ENCODE measurements at places on chromosomes 12 and 14.

DNA sequence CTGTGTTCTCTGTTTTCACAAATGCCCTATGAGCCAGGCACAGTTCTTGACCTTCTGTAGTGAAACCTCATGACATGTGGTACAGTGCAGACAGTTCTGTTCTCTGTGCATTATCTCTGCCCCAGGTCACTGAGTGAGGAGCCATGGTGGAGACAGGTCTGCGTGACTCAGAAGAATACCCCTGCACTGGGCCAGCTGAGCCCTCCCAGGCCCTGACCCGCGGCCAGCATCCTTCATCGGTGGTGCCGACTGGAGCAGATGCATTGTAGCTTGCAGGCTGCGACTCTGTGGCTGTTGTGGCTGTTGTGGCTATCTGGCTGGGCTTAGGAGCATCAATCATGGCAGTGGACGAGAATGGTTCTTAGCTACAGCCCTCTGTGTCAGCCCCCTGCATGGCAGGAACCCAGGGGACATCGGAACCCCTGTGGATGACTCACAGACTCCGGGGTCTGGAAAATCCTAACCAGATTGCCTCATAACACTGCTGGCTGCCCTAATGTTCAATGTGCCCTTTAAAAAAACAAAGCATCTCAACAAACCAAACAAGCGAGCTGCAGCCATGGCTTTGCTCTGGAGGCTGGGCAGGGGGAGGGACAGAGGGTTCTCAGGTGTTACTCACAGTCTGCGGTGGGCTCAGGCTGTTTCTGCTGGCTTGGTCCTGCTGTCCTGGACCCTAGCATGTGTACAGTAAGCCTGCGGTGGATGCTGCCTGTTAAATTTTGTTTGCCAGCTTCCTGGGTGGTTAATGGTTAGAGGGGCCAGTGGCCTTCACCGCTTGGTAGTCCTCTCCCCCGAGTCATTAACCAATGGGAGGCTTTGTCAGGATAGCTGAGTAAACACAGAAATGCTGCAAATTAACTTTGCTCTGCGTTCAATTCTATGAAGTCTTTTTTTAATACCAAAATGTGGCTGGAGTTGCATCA lies at the start of gene SERPINA6:
SERPINA6 (minus strand) TSS at position 689 of the 923 bp plus-strand sequence. CDS start 8,688 bp downstream, outside the sequence.
- H3K36me3 ChIP-seq, result no peaks in the 10 kb centered on the region
- no peaks in the 10 kb centered on the region for H3K27me3 ChIP-seq
- H3K4me3 ChIP-seq, result no peak within 1 kb of the TSS
- H3K4me1 ChIP-seq, result no peaks in the 10 kb centered on the region
- H3K27ac ChIP-seq, result no peak within 1 kb of the TSS
- DNase-seq, result no peak

GRCh38 chr12:19375888-19376287 lies 63.4 kb upstream of the AEBP2 start:
- no peak overlapping the region for H3K27ac ChIP-seq
- H3K4me3 ChIP-seq, result no peak overlapping the region
- no peaks in the 10 kb centered on the region for H3K4me1 ChIP-seq
- no peaks in the 10 kb centered on the region for H3K36me3 ChIP-seq
- H3K27me3 ChIP-seq, result no peaks in the 10 kb centered on the region
- DNase-seq, result no peak

GRCh38 chr14:70655110-70655826 lies 13.6 kb downstream of the TTC9 start:
- peak overlapping the region; percentile 42 for H3K4me3 ChIP-seq
- peaks cover 18% of the 10 kb centered on the region for H3K36me3 ChIP-seq
- H3K27me3 ChIP-seq, result no peaks in the 10 kb centered on the region
- peak; percentile 94 for DNase-seq

DNA sequence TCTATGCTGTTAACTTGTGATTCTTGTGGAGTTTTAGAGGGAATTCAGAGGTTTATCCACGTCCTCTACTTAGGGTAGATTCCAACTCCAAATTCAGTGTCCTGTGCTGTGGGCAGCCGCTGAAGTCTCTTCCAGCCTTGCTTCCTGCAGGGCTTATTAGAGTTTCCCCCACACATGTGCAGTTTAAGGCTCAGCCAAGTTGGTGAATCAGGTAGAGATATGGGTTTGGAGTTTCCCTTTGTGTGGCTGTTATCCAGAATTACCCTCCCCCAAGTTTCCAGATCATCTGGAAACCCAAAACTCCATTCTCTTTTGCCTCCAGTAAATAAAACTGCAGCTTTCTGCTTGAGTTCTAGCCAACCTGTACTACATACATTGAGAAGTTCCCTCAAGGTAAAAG lies 853.7 kb downstream of the GALC start:
- no peaks in the 10 kb centered on the region for H3K27me3 ChIP-seq
- no peaks in the 10 kb centered on the region for H3K4me1 ChIP-seq
- no peak for DNase-seq
- no peaks in the 10 kb centered on the region for H3K36me3 ChIP-seq
- no peak overlapping the region for H3K27ac ChIP-seq
- H3K4me3 ChIP-seq, result no peak overlapping the region

DNA sequence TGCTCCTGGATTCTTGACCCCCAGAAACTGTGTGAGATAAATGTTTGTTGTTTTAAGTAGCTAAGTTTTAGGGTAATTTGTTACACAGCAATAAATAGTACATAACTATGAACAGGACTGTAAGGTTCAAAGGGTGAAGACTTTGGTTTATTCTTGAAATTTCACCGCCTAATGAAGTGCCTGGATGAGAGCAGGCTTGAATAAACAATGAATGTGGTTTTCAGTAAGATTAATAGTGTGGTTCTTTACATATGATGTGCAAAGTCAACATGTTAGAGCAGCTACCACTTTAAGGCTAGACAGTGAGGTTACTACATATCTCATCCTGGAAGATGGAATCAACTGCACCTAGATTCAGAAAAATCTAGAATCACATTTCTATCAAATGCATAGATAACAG lies 145.2 kb upstream of the BTG1 start:
- no peak overlapping the region for H3K27ac ChIP-seq
- H3K36me3 ChIP-seq, result no peaks in the 10 kb centered on the region
- no peaks in the 10 kb centered on the region for H3K27me3 ChIP-seq
- no peak for DNase-seq

GRCh38 chr12:2248901-2249381 lies 196.2 kb downstream of the CACNA1C start:
- H3K27ac ChIP-seq, result no peak overlapping the region
- H3K27me3 ChIP-seq, result peaks cover 4% of the 10 kb centered on the region
- DNase-seq, result no peak
- no peak overlapping the region for H3K4me3 ChIP-seq
- no peaks in the 10 kb centered on the region for H3K4me1 ChIP-seq

GRCh38 chr14:97177016-97177415 lies 379.8 kb downstream of the VRK1 start:
- no peaks in the 10 kb centered on the region for H3K36me3 ChIP-seq
- peaks cover 21% of the 10 kb centered on the region for H3K4me1 ChIP-seq
- no peak overlapping the region for H3K4me3 ChIP-seq
- DNase-seq, result peak; percentile 29

DNA sequence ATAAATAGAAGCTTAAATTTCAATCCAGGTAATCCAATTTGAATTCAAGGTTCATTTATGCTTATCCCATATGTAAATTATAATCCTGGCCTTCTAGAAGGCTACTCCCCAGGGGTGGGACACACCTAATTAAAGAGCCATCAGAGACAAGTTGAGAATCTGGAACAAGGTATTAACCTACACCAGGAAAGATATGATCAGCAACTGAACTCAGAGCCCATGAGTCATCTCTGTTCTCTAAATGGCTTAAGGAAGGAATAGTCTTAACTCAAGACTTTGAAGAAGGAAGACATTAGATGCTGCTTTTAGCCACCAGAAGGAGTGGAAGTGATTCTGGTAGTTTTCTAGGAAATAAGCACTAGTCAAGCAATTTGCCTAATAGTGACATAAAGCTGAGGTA lies 88.0 kb downstream of the KIF21A start:
- peaks cover 2% of the 10 kb centered on the region for H3K36me3 ChIP-seq
- no peaks in the 10 kb centered on the region for H3K4me1 ChIP-seq
- DNase-seq, result no peak
- H3K4me3 ChIP-seq, result no peak overlapping the region
- H3K27me3 ChIP-seq, result no peaks in the 10 kb centered on the region
- H3K27ac ChIP-seq, result no peak overlapping the region

GRCh38 chr14:35386673-35387125 lies 17.9 kb downstream of the NFKBIA start:
- H3K27ac ChIP-seq, result no peak overlapping the region
- no peak for DNase-seq
- no peaks in the 10 kb centered on the region for H3K36me3 ChIP-seq
- H3K27me3 ChIP-seq, result no peaks in the 10 kb centered on the region

- no peaks in the 10 kb centered on the region for H3K27me3 ChIP-seq
- no peak overlapping the region for H3K27ac ChIP-seq
- no peak for DNase-seq
- H3K4me1 ChIP-seq, result peaks cover 41% of the 10 kb centered on the region
- H3K36me3 ChIP-seq, result no peaks in the 10 kb centered on the region
Observed at GRCh38 chr12:108689314-108690190, 41.8 kb downstream of the CORO1C start.

- H3K4me1 ChIP-seq, result no peaks in the 10 kb centered on the region
- no peak for DNase-seq
- H3K4me3 ChIP-seq, result no peak overlapping the region
- H3K27ac ChIP-seq, result no peak overlapping the region
- peaks cover 19% of the 10 kb centered on the region for H3K36me3 ChIP-seq
- no peaks in the 10 kb centered on the region for H3K27me3 ChIP-seq
Observed at GRCh38 chr12:56591961-56592360, 38.2 kb downstream of the BAZ2A start.

- no peak for DNase-seq
- H3K27ac ChIP-seq, result no peak overlapping the region
- H3K4me1 ChIP-seq, result no peaks in the 10 kb centered on the region
- H3K27me3 ChIP-seq, result no peaks in the 10 kb centered on the region
- H3K4me3 ChIP-seq, result no peak overlapping the region
- H3K36me3 ChIP-seq, result no peaks in the 10 kb centered on the region
Observed at GRCh38 chr12:101174541-101174940, 35.5 kb downstream of the SLC5A8 start.

- no peak overlapping the region for H3K27ac ChIP-seq
- DNase-seq, result no peak
- H3K4me1 ChIP-seq, result peaks cover 4% of the 10 kb centered on the region
- no peak overlapping the region for H3K4me3 ChIP-seq
Observed at GRCh38 chr12:14554281-14555007, 13.2 kb downstream of the PLBD1 start.

- H3K36me3 ChIP-seq, result peaks cover 7% of the 10 kb centered on the region
- no peaks in the 10 kb centered on the region for H3K27me3 ChIP-seq
- H3K27ac ChIP-seq, result no peak overlapping the region
- no peaks in the 10 kb centered on the region for H3K4me1 ChIP-seq
- DNase-seq, result no peak
Observed at GRCh38 chr12:53166837-53167236, 13.7 kb upstream of the ZNF740 start.

- H3K4me3 ChIP-seq, result peak overlapping the region; percentile 84
- no peak for DNase-seq
- H3K27ac ChIP-seq, result peak overlapping the region; percentile 69
- H3K27me3 ChIP-seq, result no peaks in the 10 kb centered on the region
- H3K4me1 ChIP-seq, result peaks cover 50% of the 10 kb centered on the region
- no peaks in the 10 kb centered on the region for H3K36me3 ChIP-seq
Observed at GRCh38 chr14:64987438-64987767, 708 bp downstream of the FNTB start.

- no peak overlapping the region for H3K27ac ChIP-seq
- no peaks in the 10 kb centered on the region for H3K27me3 ChIP-seq
- peaks cover 6% of the 10 kb centered on the region for H3K4me1 ChIP-seq
- no peak overlapping the region for H3K4me3 ChIP-seq
- no peaks in the 10 kb centered on the region for H3K36me3 ChIP-seq
- no peak for DNase-seq
Observed at GRCh38 chr14:75268633-75269550, 9.7 kb upstream of the FOS start.

DNA sequence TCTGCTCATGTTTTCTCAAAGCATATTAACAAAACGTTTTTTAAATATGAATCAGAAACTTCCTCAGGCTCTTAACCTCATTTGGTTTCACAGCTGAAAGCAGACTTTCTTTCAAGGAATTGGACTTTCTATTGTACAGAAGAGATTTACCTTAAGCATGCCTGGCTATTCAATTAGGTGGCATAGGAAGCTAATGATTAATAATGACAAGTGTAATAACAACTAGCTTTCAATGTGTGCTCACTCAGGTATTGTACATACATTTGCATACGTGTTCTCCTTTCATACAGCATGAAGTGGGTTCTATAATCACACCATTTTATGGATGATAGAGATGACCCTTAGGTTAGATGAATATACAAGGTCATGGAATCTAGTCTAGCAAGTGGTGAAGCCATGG lies 115.7 kb downstream of the ANO6 start:
- H3K4me3 ChIP-seq, result no peak overlapping the region
- H3K27ac ChIP-seq, result no peak overlapping the region
- no peaks in the 10 kb centered on the region for H3K27me3 ChIP-seq
- peaks cover 10% of the 10 kb centered on the region for H3K36me3 ChIP-seq

DNA sequence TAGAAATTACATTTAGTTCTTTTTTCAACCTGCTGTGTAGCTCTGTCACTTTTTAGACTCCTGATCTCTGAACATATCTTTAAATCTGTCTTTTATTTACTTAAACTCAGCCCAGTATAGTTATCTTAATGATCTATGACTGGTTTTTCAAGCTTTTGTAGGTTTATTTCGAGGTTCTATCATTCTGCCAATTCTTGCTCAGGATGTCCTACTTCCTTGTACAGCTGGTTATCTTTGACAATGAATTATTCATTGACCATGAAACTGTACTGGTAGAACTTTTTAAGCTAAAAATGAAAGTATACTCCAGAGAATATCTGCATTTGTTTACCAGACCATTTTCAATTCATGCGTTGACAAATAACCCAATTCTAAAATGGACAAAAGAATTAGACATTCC lies 37.8 kb downstream of the TC2N start:
- no peak overlapping the region for H3K27ac ChIP-seq
- H3K4me3 ChIP-seq, result no peak overlapping the region
- no peak for DNase-seq
- peaks cover 1% of the 10 kb centered on the region for H3K4me1 ChIP-seq

- peaks cover 55% of the 10 kb centered on the region for H3K36me3 ChIP-seq
- H3K4me1 ChIP-seq, result peaks cover 8% of the 10 kb centered on the region
- H3K4me3 ChIP-seq, result no peak overlapping the region
Observed at GRCh38 chr14:50107850-50108249, 8.5 kb downstream of the VCPKMT start.

GRCh38 chr14:99514552-99515300 lies 33.5 kb downstream of the CCNK start:
- H3K36me3 ChIP-seq, result peaks cover 34% of the 10 kb centered on the region
- DNase-seq, result no peak
- H3K27ac ChIP-seq, result no peak overlapping the region
- no peaks in the 10 kb centered on the region for H3K27me3 ChIP-seq
- H3K4me3 ChIP-seq, result no peak overlapping the region

GRCh38 chr12:52369211-52369610 lies 1.9 kb upstream of the KRT85 start:
- H3K27ac ChIP-seq, result no peak overlapping the region
- H3K36me3 ChIP-seq, result no peaks in the 10 kb centered on the region
- DNase-seq, result no peak
- no peaks in the 10 kb centered on the region for H3K4me1 ChIP-seq
- no peak overlapping the region for H3K4me3 ChIP-seq

DNA sequence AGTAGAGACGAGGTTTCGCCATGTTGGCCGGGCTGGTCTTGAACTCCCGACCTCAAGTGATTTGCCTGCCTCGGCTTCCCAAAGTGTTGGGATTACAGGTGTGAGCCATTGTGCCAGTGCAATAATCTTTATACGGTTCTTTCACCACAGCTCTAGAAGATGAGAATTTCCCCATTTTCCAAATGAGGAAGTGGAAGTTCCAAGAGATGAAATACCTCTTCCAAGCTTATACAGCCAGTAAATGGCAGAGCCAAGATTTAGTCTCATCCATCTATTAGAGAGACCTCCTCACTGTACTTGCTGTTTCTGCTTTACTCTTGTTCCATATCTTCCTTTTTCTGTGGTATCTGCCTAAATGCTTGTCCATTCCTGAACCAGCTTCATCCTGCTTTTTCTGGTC lies 3.1 kb upstream of the LMNTD1 start:
- H3K36me3 ChIP-seq, result no peaks in the 10 kb centered on the region
- H3K27me3 ChIP-seq, result no peaks in the 10 kb centered on the region
- no peaks in the 10 kb centered on the region for H3K4me1 ChIP-seq

Data from CD4-positive, alpha-beta T cell (primary cell).